ENCODE measurements at places on chromosomes 3 and 15. TPM values are rescaled to one million over a fixed set of nuclear protein-coding genes. Genes with fewer than 3 reads are reported as not detected.

IL17RB gene
- total RNA-seq, result 0.96 TPM

C3orf20 gene
- total RNA-seq, result 0.16 TPM

CFAP20DC gene
- 0.90 TPM for total RNA-seq

ZNF35 gene
- 7.8 TPM for total RNA-seq

THRB gene
- total RNA-seq, result 77.9 TPM

NR1I2 gene
- total RNA-seq, result not detected

SLC6A20 gene
- total RNA-seq, result 0.10 TPM

SEMA3F gene
- 39.2 TPM for total RNA-seq

SLC24A5 gene
- total RNA-seq, result not detected

ARPIN gene
- total RNA-seq, result 18.4 TPM

DNA sequence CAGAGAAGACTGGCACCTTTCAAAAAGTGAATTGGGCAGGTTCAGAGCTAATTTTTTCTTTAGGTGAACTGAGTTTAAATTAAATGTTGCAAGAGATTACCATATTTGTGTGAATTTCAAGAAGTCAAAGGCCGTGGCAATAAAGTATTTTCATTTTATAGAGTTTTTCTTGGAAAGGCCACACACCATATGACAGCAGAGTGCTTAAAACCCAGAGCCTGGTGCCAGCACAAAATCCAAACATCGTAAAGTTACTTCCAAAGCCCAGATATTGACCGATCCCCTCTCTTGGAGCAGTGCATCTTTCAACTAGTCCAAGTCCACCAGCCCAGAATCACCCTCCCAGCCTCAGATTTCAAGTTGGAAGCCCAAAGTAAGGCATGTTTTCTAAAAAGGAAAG, 164.5 kb downstream of the VGLL4 start:
- DNase-seq, result no peak

- DNase-seq, result no peak
Observed at GRCh38 chr15:68616397-68616796, 37.6 kb downstream of the CORO2B start.

GRCh38 chr3:32352563-32352962, 39.1 kb upstream of the CMTM7 start:
- no peak for DNase-seq

DNA sequence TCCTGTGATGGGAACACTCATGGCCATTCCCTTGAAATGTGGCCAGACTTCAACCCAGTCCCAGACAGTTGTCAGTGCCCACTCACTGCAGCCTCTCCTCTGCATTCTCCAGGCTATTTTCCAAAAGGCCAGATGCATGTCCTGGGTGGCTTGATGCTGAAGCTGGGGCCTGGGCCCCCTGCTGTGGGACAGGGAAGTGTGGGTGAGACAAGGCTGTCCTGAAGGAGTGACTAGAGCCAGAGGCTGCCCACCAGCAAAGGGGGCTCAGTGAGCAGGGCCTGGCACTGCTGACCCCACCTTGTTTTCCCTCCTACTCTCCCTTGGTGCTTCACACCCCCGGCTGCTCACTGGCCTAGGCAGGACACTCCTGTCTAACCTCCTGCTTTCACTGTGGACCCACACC, 11.9 kb downstream of the CISH start:
- DNase-seq, result no peak

- no peak for DNase-seq
Observed at GRCh38 chr15:97998307-97999071, 38.0 kb downstream of the ARRDC4 start.

- DNase-seq, result no peak
Observed at GRCh38 chr3:178385280-178385952, 150.8 kb upstream of the KCNMB2 start.

GRCh38 chr15:44295750-44296431, 7.4 kb downstream of the GOLM2 start:
- no peak for DNase-seq

- no peak for DNase-seq
Observed at GRCh38 chr15:57213862-57214261, 162.4 kb upstream of the CGNL1 start.

- DNase-seq, result no peak
Observed at GRCh38 chr3:48708481-48708889, 8.5 kb downstream of the IP6K2 start.

- DNase-seq, result no peak
Observed at GRCh38 chr3:166809520-166809919, 570.6 kb downstream of the ZBBX start.

GRCh38 chr3:156761713-156762451, 64.3 kb upstream of the LEKR1 start:
- DNase-seq, result no peak

DNA sequence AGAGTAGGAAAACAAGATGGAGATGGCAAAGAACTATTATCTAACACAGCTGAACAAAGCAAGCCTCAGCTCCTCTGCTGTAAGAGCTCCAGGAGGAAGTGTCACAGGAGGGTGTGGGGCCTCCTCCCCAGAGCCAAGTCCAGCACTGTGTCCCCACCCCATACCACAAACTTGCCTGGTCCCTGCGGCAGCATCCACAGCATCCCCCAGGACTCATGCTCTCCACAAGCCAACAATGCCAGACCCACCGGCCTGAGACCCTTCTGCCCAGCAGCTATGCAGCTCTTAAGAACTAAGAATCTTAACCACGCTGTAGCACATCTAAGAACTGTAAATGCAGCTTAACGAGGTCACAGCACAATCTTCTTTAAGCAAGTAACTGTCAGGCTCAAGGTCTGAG, 9.1 kb downstream of the RBM15B start:
- no peak for DNase-seq

- DNase-seq, result no peak
Observed at GRCh38 chr3:179666436-179667035, 13.7 kb downstream of the USP13 start.

DNA sequence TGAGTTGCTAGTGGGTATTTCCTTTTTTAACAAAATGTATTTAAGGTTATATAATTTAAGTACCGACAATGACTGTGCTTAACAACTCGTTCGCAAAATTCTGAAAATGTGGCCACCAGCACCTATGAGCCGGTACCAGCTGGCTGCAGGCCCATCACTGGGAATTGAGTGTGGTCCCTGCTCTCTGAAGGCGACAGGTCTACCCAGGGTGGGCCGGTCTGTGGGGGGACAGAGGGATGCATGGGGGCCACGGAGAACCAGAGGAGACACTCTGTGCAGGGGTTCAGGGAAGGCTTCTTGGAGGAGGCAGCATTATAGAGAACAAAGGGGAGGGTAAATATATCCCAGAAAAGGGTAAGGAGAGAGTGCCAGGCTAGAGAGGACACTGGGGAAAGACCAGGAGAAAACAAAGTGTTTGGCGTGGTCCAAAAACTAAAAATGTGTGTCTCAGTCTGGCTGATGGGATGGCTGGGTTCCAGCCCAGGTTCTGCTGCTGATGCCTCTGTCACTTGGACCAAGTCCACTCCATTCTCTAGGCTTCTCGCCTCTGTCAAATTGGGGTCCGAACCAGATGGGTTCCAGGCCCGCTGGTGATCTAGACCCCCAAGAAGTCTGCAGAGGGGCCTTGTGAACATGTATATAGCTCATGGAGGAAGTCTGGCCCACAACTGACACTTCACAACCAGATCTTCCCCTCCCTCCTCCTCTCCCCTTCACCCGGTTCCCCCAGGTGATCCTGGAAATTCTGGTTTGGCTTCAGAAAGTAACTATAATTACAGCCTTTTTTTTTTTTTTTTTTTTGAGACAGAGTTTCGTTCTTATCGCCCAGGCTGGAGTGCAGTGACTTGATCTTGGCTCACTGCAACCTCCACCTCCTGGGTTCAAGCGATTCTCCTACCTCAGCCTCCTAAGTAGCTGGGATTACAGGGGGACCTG, 10.7 kb upstream of the CYP11A1 start:
- no peak for DNase-seq

GRCh38 chr15:71458089-71458660, 342.9 kb downstream of the THSD4 start:
- DNase-seq, result no peak

- DNase-seq, result no peak
Observed at GRCh38 chr15:49196856-49197255, 26.8 kb downstream of the GALK2 start.

GRCh38 chr3:31124373-31124772, 229.9 kb upstream of the GADL1 start:
- no peak for DNase-seq

GRCh38 chr15:58951388-58952007, 18.0 kb upstream of the SLTM start:
- no peak for DNase-seq

DNA sequence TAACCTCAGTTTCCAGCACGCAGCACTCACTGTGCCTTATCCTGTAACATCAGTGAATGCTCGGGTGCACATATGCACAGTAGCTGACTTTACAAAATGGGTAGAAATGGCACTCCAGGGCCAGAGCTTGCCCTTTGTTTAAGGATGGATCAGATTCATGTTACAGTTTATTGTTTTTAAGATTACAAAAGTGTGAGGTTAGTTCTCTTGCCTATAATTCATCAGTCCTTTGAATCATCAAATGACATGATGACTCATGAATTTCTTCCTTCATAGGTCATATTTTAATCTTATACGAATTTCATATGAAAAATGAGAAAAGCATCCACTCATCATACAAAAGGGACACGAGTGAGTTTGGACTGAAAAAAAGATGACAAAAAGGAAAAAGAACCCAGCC, 545.3 kb downstream of the GBE1 start:
- DNase-seq, result no peak

- no peak for DNase-seq
Observed at GRCh38 chr3:31106912-31107311, 212.5 kb upstream of the GADL1 start.

GRCh38 chr15:85934691-85935090, 140.0 kb upstream of the KLHL25 start:
- no peak for DNase-seq

GRCh38 chr15:79168922-79169456, 78.4 kb upstream of the RASGRF1 start:
- DNase-seq, result no peak

DNA sequence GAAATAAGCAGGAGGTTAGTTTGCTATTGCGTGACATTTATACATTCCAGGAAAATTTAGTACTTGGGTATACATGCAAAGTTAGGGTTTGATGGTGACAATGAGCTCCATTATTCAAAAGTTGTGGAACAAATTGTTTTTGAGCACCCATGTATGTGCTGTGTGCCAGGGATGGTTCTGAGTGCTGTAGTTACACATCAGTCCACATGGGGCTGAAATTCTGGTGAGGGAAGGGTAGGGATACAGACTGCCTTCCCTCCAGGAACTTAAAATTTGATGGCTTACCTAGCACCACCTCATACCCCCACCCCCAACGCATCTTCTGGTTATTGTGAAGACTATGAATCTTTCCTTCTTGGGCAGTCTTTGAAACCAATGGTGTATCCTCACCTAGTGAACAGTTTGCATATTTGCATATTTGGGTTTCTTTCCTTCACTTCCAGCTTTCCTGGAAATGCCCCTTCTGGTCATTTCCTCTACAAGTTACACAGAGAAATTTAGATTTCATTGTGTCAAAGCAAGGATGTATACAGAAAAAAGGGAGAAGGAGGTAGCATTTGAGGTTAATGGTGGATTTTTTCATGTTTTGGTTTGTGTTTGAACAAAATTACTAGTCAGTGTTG, 222.0 kb upstream of the IL12A start:
- DNase-seq, result no peak

GRCh38 chr3:73465926-73466325, 158.8 kb downstream of the PDZRN3 start:
- no peak for DNase-seq

DNA sequence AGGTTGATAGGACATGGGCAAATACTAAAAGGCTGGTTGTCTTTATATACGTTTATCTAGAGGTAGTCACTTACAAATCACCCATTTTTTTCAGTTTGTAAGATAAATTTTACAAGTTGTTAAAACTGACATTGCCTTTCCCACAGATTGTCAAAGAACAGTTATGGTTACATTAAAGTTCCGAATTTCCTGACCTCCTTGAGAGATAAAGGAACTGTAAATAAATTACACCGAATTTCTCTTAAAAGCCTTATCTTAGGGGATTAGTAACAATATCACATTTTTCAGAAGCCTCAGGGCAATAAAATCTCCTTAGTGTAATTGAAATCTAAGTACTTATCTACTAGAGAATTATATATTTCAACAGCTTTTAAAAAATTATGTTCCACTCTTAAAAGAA, 49.5 kb downstream of the ZPLD1 start:
- DNase-seq, result no peak

DNA sequence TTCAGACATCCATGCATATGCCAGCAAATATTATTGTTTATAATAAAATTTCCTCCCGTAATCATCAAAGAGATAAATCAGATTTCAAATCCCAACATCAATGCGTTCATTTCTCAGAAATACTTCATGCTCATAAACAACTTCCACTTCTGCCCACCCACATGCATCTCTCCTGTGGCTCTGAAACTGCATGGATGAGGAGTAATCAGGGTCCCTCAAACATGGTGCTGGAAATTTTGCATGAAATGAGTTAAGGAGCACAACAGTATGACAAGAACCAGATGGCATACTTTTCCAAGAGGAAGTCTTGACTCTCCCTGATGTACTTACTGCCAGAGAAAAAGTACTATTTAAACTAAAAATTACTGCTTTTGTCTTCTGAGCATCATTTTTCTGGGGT, 26.9 kb upstream of the MFSD1 start:
- DNase-seq, result no peak

- peak; percentile 57 for DNase-seq
Observed at GRCh38 chr15:100919481-100920405, 586 bp downstream of the LRRK1 start.

GRCh38 chr3:189985948-189986347, 134.7 kb downstream of the P3H2 start:
- no peak for DNase-seq

- DNase-seq, result peak; percentile 98
Observed at GRCh38 chr3:101676216-101676764, 642 bp downstream of the ZBTB11 start.

- DNase-seq, result no peak
Observed at GRCh38 chr3:136916223-136916622, 41.6 kb upstream of the IL20RB start.

DNA sequence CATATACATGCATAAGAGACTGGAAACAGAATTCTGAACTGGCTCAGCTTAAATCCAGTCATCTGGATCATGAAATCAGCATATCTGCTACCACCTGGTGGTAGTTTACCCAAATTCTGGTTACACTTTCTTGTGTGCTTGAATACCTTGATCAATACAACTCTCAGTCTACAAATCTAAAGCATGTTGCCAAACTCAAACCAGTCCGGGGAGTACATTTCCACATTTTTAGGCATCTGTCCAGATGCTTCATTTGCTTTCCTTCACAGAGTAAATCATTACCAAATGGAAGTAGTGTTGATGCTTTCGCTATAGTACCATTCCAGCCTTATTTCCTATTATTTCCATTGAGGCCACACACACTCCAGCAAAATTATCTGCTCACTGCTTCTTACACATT, 126.4 kb downstream of the P2RY1 start:
- no peak for DNase-seq
